ENCODE measurements at places on chromosomes 16 and 17. TPM values are rescaled to one million over a fixed set of nuclear protein-coding genes. Genes with fewer than 3 reads are reported as not detected.

The GDPD1 gene
- total RNA-seq: 1.7 TPM

The CDR2L gene
- total RNA-seq: 17.5 TPM

The LLGL1 gene
- 36.2 TPM for total RNA-seq

The IQCK gene
- 9.6 TPM for total RNA-seq
